Urothelium cell line (cell line): ENCODE measurements at places on chromosomes 3 and 15.

- no peak for DNase-seq
Measured at GRCh38 chr3:16329036-16329825, 64.2 kb downstream of the OXNAD1 start.

- peak; percentile 79 for DNase-seq
Measured at GRCh38 chr3:159765030-159765859, 223.4 kb upstream of the IL12A start.

DNA sequence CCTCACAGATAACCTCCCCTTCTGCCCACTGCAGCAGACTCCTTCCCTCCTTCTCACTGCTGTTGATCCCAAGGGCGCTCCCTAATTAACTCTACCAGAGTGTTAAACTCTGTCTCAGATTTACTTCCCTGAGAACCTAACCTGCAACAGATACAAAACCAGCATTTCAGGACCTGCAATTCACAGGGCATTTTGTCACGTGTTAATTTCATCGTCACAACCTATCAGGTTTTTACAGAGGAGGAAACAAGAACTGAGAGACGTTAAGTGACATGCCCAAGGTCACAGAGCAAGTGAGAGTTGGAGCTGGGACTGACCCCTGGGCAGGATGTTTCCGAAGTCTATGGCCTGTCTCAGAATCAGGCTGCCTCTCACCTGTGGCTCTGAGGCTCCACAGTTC, 223.9 kb downstream of the UACA start:
- DNase-seq = no peak

- no peak for DNase-seq
Measured at GRCh38 chr15:38528294-38528693, 36.3 kb downstream of the RASGRP1 start.

- peak; percentile 48 for DNase-seq
Measured at GRCh38 chr15:72358650-72359171, 17.1 kb downstream of the HEXA start.

DNA sequence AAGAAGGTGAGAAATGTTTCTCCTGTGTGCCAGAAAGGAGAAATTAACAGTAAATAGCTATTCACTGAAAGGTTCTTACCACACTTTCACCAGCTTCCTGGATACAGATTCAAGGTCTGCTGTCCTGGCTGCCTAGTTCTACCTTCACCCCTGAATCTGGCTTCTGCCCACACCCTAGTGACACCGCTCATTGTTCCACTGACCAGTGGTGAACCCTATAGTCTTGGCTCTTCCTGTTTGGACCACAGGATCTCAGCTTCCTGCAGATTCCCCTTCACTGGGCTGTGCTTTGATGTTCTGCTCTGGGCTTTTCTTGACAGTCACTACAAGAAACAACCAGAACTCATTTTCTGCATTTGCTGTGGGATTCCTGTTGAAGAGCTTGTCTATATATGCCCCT, 250.0 kb downstream of the XXYLT1 start:
- DNase-seq = no peak

DNA sequence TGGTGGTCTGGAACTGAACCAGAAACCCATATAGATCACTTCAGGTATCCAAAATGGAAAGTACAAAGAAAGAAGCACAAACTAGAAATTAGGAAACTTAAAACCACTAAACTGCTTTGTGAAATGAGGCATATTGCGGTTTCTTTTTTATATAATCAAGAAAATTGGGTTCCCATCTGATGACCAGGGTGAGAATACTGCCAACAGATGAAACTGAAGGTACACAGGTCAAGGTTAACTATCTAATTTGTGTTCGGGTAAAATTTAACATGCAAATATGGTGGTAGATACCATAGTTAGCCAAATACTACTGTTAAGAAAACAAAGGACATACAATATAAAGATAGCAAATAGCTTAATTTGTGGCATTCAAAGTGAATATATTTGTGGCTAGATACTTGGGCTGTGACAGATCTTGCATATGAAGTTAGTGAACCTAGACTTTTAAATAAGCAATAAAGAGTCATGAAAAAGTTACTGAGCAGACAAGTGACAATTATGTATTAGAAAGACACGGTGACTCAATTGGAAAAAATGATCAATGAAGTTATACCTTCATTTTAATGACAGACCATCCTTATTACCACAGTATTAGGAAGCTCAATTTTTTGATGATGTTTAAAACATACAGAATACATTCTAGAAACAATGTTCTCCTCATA, 127.4 kb downstream of the NR2E3 start:
- DNase-seq = no peak
